Stimulated activated naive CD4-positive, alpha-beta T cell treated with Interleukin-2 at 50 U/mL for 16 hours (primary cell): ENCODE measurements at places on chromosomes 6 and 20.

GRCh38 chr6:10219510-10219909 lies 195.4 kb downstream of the TFAP2A start:
- no peak for DNase-seq

DNA sequence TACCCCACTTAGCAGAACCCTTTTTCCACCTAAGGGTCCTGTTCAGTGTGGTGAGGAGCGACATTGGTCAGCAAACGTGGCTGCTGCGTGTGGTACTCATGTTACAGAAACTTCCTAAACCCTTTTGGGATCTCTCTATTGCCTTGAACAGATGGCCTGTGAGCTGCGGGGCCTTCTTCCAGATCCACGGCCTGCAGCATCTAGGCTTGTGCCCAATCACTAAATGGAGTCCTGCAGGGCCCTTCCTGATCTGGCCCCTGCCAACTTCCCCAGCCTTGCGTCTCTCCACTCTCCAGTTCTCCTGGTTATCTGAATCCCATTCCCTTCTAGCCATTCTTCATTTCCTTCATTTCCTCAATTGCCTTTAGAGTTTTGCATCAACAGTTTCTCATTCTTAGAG lies 85.6 kb downstream of the PDE7B start:
- no peak for DNase-seq

- no peak for DNase-seq
Observed at GRCh38 chr6:166820483-166820882, 135.9 kb downstream of the RNASET2 start.

- DNase-seq = no peak
Observed at GRCh38 chr6:16204653-16205376, 33.6 kb upstream of the GMPR start.

- no peak for DNase-seq
Observed at GRCh38 chr6:28810659-28811053, 113.1 kb downstream of the TRIM27 start.

- no peak for DNase-seq
Observed at GRCh38 chr6:114000069-114000468, 29.1 kb upstream of the HDAC2 start.

- DNase-seq = no peak
Observed at GRCh38 chr6:89799756-89800155, 19.8 kb downstream of the MDN1 start.

GRCh38 chr6:32317541-32317940 lies 54.2 kb downstream of the TSBP1 start:
- no peak for DNase-seq

DNA sequence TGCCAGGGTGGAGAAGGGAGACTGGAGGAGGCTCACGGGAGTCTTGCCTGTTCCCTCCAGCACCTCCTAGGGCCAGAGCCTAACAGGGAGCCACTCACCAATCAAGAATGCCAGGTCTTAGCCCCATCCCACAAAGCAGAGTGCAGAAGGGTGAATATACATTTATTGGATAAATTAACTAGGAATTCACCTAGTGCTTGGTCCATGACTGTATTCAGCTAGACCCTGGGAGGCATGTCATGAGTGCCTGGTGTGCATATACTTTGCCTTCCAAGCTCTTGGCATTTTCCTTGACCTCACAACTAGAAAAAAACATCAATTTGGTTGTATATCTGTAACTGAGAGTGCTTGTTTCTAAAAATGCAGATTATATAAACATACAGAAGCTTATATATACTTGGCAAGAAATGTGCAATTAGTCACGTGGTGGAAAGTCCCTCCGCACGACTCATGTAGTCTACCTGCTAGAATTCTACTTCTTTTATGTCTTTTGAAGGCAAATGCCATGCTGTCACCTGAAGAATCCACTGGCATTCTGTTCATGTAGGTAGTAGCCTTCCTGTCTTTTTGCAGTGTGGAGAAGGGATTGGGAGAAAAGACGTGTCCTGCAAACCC lies 991.0 kb downstream of the KIF16B start:
- no peak for DNase-seq

- DNase-seq = no peak
Observed at GRCh38 chr6:36659271-36659670, 19.2 kb upstream of the CDKN1A start.

DNA sequence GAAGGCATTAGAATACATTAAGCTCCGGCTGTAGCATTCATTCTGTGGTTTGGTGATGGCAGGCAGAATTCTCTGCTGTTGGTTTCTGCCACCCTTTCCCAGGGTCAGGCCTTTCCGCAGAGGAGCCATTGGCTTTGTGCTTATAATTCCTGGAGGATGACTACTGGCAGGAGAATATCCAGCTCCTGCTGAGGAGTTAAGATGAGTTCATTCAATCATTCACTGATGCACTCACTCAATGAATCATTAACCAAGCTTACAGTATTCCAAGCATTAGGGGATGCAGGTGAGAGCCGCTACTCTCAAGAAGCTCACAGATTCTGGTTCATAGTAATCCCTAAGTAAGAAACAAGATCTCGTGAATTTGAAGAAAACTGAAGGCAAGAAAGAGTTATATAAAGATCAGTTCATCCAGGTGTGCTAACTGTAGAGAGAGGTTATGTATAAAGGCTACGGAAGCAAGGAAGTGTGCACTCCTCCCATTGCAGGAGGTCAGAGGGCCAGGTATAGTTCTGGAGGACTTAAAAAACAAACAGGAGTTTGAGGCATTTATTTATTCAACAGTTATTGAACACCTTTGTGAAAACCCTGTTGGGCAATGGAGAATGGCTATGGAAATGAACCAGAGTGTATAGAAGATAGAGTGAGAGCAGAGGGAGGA lies 75.5 kb downstream of the HMGN3 start:
- DNase-seq = no peak

DNA sequence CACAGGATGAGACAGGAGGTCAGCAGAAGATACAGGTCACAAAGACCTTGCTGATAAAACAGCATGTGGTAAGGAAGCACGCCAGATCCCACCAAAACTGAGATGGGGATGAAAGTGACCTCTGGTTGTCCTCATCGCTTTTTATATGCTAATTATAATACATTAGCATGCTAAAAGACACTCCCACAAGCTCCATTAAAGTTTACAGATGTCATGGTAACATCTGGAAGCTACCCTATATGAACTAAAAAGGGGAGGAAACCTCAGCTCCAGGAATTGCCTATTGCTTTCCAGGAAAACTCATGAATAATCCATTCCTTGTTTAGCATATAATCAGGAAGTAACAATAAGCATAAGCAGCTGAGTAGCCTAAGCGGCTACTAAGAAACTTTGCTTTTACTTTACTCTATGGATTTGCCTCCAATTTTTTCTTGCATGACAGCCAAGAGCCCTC lies 8.4 kb upstream of the RIN2 start:
- no peak for DNase-seq

DNA sequence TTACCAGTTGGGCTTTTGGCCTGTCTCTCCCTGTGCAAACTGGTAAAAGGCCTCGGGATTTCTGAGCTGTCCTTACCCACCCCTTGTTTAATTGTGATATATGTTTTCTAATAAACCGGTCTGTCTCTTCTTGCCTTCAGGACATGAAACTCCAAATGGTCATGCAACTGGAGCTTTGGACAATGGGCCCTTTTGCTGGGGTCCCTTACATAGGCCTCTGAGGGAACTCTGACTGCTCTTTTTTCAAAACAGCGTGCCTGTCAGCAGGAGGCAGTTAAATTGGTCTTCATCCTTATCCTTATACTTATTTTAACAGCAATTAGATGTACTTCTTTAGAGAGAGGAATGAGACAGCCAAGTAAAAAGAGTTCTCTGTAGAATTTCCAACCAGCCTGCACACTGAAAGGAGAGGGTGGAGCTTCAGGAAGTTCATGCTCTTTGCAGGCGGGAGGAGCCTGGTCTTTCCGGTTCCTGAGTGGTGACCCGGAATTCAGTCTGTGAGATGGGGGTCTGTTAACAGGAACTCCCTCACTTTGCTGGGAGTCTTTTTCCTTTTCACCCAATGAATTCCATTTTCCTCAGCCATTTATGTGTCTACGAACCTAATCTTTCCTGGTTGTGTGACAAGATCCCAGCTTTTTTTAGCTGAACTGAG lies 299.6 kb upstream of the GJE1 start:
- no peak for DNase-seq

- DNase-seq = no peak
Observed at GRCh38 chr6:163635731-163636364, 221.3 kb downstream of the QKI start.

GRCh38 chr6:45728674-45729073 lies 287.0 kb downstream of the CLIC5 start:
- no peak for DNase-seq

DNA sequence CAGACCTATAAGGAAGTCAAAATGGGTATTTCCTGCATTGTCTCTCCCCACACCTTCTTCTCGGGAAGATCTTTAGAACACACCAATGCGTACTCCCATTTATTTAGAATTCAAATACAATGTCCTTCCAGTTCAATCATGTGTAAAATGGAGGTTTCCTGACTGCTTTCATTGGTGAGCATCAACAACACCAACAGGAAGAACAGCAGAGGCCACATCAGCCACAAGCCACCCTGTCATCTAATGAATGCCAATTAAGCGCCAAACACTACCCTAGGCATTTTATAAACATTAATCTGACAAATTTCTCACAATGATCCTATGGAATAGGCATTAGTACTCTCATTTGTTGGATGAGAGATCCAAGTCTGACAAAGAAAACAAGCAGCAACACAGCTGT lies 68.4 kb upstream of the SMLR1 start:
- DNase-seq = no peak

DNA sequence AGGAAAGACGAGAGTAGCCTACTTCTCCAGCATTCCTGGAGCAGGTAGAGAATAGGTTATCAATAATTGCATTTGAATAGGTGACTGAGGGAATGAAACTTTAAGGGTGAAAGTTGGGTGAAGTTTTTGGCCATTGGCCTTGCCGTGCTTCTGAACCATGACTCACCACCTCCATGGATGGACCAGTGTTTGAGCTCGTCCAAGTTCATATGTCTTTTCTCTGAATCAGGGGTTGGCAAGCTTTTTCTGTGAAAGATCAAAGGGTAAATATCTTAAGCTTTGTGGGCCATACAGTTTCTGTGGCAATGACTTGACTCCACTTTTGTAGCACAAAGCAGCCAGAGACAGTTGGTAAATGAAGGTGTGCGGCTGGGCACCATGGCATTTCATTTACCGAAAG lies 31.8 kb downstream of the SNRNP48 start:
- no peak for DNase-seq

DNA sequence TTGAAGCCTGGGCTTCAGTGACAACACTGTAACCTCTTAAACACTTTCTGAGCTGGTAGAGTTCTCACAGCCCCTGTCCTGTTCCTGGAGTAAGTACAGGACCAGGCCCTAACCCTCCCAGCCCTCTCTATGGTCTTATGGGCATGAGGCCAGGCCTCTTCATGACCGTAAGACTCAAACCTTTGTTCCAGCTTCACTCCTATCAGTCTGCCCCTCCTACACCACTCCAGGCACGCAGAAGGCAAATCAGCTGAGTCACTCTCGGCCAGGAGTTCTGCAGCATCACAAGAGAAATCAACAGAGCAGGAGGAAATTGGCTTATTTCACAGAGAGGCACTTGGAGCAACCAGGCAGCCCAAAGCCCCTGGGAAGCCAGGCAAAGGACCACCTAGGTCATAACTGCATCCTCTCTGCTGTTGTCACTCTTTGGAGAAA lies 25.3 kb upstream of the CHD6 start:
- no peak for DNase-seq

GRCh38 chr6:138955262-138955661 lies 32.8 kb downstream of the REPS1 start:
- DNase-seq = no peak

GRCh38 chr6:140018588-140018987 lies 644.1 kb upstream of the CITED2 start:
- DNase-seq = no peak

- no peak for DNase-seq
Observed at GRCh38 chr6:117619178-117619577, 16.9 kb upstream of the GOPC start.

DNA sequence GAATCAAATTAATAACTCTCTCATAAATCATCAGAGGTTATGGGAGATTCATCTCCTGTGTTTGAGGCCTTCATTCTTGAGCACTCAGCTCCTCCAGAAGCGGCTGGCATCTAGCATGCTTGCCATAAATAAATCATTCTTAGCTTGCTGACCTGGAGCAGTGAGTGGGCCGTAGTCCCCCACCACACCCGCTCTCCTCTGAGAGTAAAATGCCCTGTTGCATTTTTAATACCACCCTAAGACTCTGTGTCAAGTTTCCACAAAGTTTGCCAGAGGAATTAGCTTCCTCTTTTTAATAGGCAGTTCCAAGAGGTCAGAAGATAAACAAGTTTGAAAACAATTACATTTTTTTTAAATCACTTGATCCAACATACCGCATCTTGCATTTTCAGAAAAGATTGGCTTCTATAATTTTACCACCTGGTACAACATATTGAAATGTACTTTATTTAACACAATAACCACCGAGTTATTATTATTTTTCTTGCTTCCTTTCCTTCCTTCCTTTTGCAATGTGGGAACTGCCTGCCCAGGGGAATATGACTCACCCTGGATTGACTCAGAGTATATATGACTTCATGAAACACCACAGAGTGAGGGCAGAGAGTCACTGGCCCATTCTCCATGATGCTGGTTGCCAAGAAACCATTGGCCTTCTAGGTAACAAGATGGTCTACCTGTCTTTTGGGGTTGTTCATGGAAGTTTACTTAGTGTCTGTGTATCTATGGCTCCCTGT lies 29.4 kb upstream of the CLIC5 start:
- DNase-seq = no peak

- no peak for DNase-seq
Observed at GRCh38 chr6:170202416-170203135, 88.3 kb downstream of the DLL1 start.

GRCh38 chr20:51767867-51768758 lies at the start of gene ATP9A:
Gene ATP9A (minus strand): TSS chr20:51768390. CDS start chr20:51768369, 21 bp downstream.
- no peak for DNase-seq

- DNase-seq = no peak
Observed at GRCh38 chr6:146595972-146596731, 2.6 kb upstream of the ADGB start.
